Activated T-helper 2 cell treated with anti-CD3 and anti-CD28 coated beads, Interferon-gamma antibody, Interleukin-2, Interleukin-4, amounts not matched to agents 10 μg/mL and 5 μg/mL and 100 μg/mL, durations not matched to agents 14 hours and 24 hours and 36 hours (primary cell): ENCODE measurements at places on chromosomes 13 and 19. TPM values are rescaled to one million over a fixed set of nuclear protein-coding genes. Genes with fewer than 3 reads are reported as not detected.

DNA sequence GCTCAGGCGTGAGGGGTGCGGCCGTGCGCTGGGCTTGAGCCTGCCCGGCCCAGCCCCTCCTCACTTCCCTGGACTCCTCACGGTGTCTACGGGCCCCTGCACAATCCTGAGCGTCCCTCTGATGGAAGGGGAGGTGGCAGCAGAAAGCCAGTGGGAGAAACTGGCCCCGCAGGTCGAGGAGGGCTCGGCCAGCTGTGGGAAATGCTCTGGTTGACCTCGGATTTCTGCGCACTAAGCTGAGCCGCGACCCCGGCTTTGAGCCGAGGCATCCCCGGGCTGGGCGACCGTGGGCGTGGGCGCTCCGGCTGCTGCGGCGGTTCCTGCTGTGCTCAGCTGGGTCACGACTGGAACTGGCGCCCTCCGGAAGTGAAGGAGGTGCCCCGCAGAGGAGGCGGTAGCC, 70.1 kb downstream of the ZNF208 start:
- no peaks in the 10 kb centered on the region for H3K4me1 ChIP-seq
- H3K4me3 ChIP-seq, result no peak overlapping the region
- H3K36me3 ChIP-seq, result no peaks in the 10 kb centered on the region
- no peaks in the 10 kb centered on the region for H3K27me3 ChIP-seq
- H3K27ac ChIP-seq, result no peak overlapping the region
- no peak for DNase-seq

NALCN gene
- total RNA-seq, result not detected in 2 replicates

- no peak overlapping the region for H3K4me3 ChIP-seq
- H3K4me1 ChIP-seq, result peaks cover 6% of the 10 kb centered on the region
- H3K27me3 ChIP-seq, result no peaks in the 10 kb centered on the region
- peaks cover 10% of the 10 kb centered on the region for H3K36me3 ChIP-seq
Observed at GRCh38 chr19:1807695-1808394, 4.2 kb downstream of the ATP8B3 start.

DNA sequence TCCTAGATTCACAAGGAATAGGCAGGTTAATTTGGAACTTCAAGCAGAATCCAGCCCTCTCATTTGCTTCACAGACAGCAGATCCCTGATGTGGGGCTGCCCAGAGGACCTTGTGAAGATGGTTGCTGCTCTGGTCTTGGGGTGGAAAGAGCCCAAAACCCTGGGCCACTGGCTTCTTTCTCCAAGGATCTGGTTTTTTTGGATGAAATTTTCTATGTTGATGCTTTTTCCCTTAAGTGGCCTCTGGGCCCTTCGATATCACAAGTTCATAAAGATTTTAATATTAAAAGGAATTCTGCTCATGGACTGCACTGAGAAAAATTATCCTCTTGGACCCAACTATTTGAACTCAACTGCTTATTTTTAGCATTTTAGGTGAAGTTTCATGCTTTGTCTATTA, 421.1 kb downstream of the KLF5 start:
- H3K27me3 ChIP-seq, result no peaks in the 10 kb centered on the region
- no peaks in the 10 kb centered on the region for H3K4me1 ChIP-seq
- H3K27ac ChIP-seq, result no peak overlapping the region
- H3K36me3 ChIP-seq, result no peaks in the 10 kb centered on the region
- no peak for DNase-seq

DNA sequence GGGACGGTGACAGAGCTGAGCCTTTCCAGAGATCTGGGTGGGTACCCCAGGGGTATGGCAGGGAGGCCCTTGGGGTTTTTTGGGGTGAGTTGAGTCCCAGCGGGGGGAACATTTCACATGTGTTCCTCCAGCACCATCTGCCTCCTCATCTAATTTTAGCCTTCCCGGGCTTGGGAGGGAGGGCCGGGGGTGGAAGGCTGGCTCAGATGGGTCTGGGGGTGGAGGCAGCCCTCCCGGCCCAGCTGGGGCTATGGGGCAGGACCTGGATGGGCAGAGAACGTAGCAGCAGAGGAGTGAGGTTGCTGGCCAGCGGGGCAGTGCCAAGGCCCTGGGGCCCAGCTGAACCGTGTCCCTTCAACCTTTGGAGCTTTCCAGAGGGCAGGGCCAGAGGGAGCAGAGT, 23.5 kb downstream of the ADGRL1 start:
- no peaks in the 10 kb centered on the region for H3K36me3 ChIP-seq
- H3K27ac ChIP-seq, result no peak overlapping the region
- H3K4me1 ChIP-seq, result no peaks in the 10 kb centered on the region
- H3K27me3 ChIP-seq, result no peaks in the 10 kb centered on the region
- no peak for DNase-seq

GRCh38 chr13:114244637-114245036, 9.9 kb downstream of the CDC16 start:
- H3K36me3 ChIP-seq, result peaks cover 85% of the 10 kb centered on the region
- no peak overlapping the region for H3K27ac ChIP-seq
- H3K4me3 ChIP-seq, result no peak overlapping the region
- DNase-seq, result no peak

DNA sequence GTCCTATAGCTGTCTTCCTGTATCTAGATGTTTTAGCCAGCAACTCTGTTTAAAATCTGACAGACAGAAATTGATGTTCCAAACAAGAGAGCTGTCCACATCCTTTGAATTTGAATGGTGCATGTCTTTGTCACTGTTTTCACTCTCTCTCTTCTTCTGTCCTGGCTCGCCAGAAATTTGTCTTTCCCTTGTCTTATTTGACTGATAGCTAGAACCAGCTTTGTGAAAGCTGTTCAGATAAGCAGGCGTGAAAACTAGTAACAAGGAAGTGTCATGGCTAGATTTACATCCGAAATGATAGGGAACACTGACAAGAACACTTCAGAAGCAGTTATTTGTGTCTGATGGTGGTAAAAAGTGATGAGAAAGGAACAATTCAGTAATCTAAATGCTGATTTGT, 354.9 kb upstream of the SLITRK1 start:
- no peak overlapping the region for H3K4me3 ChIP-seq
- H3K4me1 ChIP-seq, result no peaks in the 10 kb centered on the region
- no peaks in the 10 kb centered on the region for H3K36me3 ChIP-seq
- no peaks in the 10 kb centered on the region for H3K27me3 ChIP-seq

ZNF576 gene
- total RNA-seq, result 14.5 and 14.8 TPM in 2 replicates

DNA sequence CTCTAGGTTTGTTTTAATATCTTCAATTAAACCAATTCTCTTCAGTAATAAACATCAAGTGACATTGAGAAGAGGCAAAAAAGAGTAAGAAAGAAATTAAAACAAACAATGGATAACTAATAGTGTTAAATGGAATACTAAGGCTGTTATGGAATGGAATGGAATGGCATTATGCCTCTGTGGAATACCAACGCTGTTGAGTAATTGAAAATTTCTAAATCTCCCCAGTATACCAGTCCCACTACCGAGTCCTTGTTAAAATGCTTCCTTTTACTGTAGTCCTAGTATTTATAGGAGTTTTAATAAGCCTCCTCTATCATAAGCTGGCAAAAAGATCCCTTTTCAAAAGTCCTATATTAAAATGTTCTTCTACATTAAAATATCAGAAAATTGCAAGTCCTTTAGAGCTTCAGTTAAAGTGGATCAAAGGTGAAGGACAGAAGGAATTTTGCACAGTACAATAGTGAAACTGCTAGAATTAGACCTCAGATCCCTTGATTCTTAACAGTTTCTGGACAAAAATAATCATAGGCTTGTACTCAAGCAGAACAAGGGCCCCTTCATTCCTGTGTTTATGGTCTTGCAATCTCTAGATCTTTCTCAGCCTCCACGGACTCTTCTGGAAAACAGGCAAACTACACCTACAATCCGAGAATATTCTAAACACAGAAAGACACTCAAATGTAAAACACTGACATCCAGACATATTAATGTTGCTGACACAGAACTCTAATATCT, 128.2 kb downstream of the PCDH9 start:
- no peak overlapping the region for H3K4me3 ChIP-seq
- H3K27me3 ChIP-seq, result no peaks in the 10 kb centered on the region
- no peaks in the 10 kb centered on the region for H3K36me3 ChIP-seq

- H3K4me1 ChIP-seq, result peaks cover 71% of the 10 kb centered on the region
- DNase-seq, result no peak
- H3K27ac ChIP-seq, result peak overlapping the region; percentile 77
- H3K27me3 ChIP-seq, result no peaks in the 10 kb centered on the region
- peaks cover 12% of the 10 kb centered on the region for H3K36me3 ChIP-seq
Observed at GRCh38 chr13:99051768-99052455, 74.0 kb upstream of the DOCK9 start.

ANKLE1 gene
- 19.8 and 20.4 TPM in 2 replicates for total RNA-seq

DNA sequence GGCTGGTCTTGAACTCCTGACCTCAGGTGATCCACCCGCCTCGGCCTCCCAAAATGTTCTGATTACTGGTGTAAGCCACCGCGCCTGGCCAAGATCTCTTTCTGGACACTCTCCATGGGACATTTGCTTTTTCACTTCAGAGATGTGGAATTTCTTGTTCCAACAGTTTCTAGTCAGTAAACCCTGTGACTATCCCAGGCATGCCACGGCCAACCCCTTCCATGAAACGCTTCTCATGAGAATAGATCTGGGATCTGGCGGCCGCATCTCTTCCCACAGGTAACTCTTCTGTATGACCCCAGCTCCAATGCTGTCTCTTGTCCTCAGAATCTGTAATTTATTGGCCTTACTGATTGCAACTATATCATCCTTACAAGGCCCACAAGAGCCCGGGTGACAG, 16.2 kb downstream of the PLPP2 start:
- H3K36me3 ChIP-seq, result no peaks in the 10 kb centered on the region
- no peaks in the 10 kb centered on the region for H3K4me1 ChIP-seq
- no peak overlapping the region for H3K4me3 ChIP-seq
- peaks cover 15% of the 10 kb centered on the region for H3K27me3 ChIP-seq
- no peak overlapping the region for H3K27ac ChIP-seq

DNA sequence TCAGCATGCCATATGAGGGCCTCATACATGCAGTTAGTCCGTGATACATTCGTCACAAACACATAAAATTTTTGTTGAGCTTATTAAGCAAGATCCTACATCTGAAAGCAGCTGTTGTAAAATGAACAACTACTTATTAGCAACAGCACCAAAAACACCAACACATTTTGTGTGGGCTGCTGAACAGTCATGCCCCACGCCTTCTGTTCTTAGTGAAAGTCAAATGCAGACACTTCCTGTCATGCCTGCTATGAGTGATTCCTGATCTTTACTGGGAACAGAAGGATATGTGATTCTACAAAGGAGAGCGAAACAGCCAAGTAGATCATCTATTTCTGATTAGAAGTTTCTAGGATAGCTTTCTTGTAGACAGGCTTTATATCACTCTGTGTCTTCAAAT, 4.2 kb upstream of the B3GLCT start:
- no peak for DNase-seq
- H3K4me1 ChIP-seq, result peaks cover 10% of the 10 kb centered on the region
- H3K27me3 ChIP-seq, result peaks cover 34% of the 10 kb centered on the region
- no peak overlapping the region for H3K27ac ChIP-seq
- H3K4me3 ChIP-seq, result no peak overlapping the region
- no peaks in the 10 kb centered on the region for H3K36me3 ChIP-seq
